ENCODE measurements at places on chromosomes 4 and X.

DNA sequence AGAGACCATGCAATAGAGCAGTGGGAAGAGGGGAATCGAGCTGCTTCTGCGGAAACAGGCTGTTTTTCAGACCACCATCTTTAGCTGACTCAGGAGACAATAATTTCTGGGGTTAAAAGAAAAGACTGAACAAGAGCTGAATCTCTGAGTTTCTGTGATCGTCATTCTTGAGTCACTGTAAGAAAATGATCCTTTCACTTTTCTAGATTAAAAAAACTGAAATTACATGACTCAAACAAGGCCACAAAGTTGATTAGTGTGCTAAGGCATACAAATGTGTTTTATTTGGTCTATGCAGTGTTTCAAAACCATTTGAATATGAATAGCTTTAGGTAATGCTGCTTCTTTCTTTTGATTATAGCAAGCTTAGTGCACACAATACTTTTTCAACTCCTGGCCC is 194.4 kb upstream of the RPL34 start:
- DNase-seq: no peak

- DNase-seq: no peak
Observed at GRCh38 chrX:131881194-131881593, 141.9 kb upstream of the STK26 start.

DNA sequence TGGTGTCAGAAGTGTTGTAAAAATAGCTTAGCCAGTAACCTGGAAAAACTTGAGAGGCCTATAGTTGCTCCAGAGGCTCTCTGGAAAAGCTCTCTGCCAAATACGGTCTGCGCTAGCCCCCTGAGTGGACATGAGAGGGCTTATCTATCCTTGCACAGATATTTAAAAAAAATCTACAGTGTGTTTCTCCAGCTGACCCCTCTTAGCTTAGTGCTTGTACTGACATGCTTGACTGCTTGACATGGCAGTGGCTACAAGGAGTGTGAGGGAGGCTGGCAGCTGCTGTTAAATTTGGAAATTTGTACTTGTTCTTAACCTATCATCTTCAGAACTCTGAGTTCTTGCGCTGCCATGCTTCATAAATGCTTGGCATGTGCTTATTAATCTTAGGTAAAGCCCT is 229.2 kb downstream of the RBMX2 start:
- DNase-seq: no peak

GRCh38 chr4:167176723-167177367 is 57.4 kb downstream of the SPOCK3 start:
- no peak for DNase-seq

DNA sequence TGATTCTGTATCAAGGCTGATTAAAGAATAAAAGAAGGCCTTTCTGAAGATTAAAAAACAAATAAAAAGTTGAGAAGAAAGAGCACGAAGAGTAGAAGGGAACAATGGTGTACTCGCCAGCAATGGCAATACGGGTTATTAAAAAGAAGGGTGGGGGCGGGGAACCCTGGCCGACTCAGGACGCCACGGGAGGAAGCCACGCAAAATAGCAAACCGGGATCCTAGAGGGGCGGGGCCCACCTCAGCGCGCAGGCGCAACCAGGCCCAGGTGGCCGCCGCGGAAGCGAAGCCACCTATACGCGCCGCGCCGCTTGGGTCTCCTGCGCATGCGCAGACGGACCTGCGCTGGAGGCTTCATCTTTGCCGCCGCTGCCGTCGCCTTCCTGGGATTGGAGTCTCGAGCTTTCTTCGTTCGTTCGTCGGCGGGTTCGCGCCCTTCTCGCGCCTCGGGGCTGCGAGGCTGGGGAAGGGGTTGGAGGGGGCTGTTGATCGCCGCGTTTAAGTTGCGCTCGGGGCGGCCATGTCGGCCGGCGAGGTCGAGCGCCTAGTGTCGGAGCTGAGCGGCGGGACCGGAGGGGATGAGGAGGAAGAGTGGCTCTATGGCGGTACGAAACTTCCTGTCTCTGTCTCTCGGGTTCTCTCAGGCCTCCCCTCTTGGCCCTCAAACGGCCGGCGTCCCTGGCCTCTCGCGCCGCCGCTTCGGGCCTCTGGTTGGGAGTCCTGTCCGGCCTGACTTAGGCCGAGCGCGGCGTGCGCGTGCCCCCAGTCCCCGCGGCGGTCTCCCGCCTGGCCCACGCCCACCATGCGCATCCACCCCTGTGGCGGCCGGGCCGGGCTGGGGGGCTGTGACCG is at the start of gene FIP1L1:
TSS of gene FIP1L1 (plus strand) at position 323 of the 852 bp plus-strand sequence. CDS start at position 521, 198 bp downstream.
- peak; percentile 83 for DNase-seq

DNA sequence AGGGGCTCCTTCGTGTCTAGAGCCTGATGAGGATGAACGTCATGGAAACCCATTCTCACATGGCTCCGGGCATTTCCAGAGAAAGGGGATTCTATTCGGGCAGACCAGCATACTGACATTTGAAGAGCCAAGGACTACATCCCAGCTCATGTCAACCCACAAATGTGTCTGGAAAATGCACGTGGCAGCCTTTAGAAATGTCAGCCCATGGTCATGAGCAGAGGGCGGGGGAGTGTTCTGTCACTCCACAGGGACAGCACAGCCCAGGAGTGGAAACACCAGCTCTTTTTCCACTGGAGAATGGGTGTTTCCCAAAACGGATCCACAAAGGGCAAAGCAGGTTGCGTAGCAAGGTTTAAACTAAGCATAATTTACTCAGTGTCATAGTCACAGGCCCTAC is 207.0 kb downstream of the BCOR start:
- DNase-seq: no peak

DNA sequence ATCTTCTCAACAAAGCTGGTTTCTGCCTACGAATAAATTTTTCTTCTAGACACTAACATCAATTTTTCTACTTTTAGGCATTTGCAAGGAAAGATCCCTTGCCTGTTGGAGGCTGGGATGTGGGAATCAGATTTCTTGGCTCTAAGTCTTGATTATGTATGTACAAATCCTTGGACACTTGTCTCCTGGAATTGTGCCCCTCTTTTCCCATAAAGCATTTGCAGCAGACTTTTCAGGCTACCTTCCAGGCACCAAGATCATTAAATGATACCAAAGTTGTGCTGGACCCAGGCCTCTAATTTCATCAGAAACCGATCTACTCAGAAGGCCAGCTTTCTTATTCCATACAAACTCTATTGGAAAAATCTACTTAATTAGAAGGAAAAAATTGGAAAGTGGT is 339.5 kb upstream of the DIPK2B start:
- no peak for DNase-seq

DNA sequence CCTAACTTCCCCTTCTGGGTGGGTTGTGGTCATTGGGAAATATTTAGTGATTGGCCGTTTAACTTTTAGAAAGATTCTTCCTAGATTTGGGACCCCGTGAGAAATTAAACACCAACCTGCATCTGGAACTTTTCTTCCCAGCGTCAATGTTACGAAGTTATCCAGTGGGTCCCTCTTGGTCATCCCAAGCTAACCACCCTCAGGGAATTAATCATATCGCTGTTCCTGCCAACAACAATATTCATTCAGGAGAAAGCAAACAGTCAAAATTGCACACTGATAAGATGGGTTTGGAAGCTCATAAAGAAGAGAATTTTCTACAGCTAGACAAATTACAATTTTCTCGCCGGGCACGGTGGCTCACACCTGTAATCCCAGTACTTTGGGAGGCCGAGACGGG is 121.2 kb upstream of the STX18 start:
- DNase-seq: no peak

GRCh38 chrX:18984381-18985185 is 669 bp upstream of the PHKA2 start:
- DNase-seq: peak; percentile 76

DNA sequence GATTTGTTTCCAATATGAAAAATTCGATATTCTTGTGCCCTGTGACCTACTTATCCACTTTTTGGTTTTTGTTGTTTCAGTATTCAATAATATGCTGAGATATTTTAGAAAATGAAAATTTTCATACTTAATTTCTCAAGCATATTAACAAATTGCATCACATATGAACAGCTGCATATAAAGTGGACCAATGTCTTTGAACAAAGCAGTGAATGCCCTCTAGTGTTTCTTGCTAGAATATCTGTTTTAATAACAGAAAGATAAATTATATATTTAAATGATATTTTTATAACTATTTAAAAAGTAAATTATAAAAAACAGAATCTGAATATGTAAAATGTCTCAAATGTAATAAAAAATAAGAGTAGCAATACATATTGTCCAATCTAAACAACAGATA is 31.7 kb upstream of the INTU start:
- no peak for DNase-seq

All from NCI-H460 (cell line).